Chondrocyte (in vitro differentiated cells): ENCODE measurements at places on chromosomes 5 and 9.

DNA sequence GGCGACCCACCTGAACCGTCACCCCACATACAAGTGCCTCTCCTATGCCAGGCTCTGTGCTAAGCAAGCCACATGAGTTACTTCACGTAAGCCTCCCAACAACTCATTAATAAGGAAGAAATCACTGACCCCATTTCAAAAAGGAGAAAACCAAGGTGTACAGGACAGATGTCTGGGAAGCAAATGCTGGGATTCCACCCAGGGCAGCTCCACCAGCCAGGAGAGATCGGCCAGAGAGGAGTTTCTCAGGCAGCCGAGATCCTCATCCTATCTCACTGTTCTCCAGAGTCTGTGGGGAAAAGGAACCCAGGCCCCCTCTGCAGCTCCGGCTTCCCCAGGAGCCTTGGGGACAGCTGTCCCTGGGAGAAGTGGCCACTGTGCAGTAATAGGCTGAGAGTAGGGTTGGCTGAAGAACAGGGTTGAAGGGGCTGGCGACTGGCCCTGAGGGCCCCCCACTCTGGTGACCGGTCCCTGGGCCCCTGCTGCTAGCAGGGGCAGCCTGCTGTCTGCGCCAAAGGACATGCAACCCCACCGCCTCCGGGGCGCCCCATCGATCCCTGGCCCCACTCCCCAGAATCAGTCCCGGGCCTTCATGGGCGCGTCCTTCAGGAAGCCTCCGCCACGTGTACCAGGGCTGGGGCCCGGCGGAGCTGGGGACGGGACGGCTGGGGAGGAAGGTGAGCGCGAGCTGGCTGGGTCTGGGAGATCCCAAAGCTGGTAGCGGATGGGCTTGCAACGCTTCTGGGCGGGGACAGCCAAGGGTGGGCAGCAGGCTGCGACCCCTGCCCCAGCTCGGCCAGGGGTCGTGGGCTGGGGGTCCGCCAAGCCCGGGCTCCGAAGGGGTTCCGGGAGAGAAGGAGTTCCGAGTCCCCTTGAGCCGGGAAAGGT is 44.1 kb upstream of the STXBP1 start:
- no peak for DNase-seq

DNA sequence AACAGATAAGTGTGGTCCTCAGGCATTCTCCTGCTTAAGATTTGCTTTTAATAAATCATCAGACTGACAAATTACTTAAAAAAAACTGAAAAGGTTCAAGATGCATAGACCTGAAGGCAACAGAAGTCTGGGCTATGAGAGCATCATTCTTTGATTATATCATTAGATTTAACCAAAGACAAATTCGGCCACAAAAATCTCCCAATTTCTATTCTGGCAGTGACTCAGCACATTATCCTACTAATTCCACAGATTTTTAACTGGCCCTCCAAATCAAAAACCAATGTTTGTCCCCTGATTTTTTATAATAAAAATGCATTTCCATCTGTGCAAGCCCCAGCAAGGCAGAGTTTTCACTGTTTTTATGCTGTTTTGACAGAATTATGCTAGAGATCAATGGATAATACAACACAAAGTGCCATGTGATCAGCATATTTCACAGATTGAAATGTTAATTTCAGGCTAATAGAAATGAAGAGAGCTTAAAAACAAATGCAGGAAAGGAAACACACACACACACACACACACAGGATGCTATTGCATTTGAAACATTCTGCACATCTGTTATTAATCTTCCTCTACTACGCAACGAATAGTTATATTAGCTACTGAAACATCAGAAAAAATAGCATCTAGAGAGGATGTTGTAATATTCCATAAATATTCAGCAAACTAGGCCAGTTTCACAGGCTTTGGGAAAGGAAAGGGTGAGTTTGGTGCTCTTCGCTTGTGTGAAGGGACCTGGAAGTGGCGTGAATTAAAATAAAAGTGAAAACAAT is 177.6 kb upstream of the ST8SIA4 start:
- DNase-seq, result no peak

DNA sequence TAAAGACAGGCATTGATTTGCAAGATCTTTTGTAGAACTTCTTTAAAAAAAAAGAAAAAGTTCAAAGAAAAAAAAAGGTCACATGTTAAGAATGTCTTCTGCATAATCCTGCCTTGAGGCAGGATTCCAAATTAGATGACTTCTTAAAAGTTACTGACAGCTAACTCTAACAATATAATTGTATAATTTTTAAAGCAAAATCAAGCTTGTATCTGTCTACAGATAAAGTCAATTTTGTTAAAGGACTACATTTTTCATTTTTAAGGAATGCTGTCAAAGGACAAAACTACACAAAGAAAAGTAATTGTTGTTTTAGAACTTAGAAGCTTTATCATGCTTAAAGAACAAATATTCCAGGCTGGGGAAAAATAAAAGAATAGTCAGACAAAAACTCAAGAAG is 57.8 kb downstream of the MPDZ start:
- no peak for DNase-seq

DNA sequence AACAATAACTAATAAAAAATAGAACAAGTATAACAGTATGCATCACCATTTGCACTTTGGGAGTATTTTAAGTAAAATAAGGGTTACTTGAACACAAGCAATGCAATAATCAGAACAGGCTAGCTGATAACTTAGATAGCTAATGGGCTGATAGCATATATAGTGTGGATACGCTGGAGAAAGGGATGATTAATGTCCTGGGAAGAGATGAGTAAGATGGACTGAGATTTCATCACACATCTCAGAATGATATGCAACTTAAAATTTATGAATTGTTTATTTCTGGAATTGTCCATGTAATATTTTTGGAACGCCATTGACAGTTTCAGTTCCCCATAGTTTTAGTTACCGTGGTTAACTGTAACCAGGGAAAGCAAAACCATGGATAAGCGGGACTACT is 173.6 kb downstream of the ISL1 start:
- DNase-seq, result no peak

- no peak for DNase-seq
These were observed 238.0 kb upstream of the PTGER4 start for GRCh38 chr5:40441733-40442132.

DNA sequence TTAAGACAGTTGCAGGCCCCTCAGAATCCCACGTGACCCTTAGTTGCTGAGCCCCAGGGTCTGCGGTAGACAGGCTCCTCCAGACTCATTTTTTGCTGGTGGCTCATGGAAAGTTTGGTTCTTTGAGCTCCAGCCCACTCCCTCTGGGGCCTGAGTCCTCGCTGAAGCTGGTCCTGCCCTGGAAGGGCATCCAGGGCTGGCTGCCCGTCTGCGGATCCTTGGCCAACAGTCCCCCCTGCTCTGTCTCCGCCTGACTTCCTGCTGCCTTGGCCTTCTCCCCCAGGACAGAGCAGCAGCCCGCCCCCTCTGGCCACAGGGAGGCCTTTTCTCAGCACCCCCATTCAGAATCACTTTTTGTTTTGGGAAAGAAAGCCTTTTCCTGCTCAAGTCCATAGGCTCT is 24.4 kb downstream of the SLC6A7 start:
- DNase-seq, result no peak

DNA sequence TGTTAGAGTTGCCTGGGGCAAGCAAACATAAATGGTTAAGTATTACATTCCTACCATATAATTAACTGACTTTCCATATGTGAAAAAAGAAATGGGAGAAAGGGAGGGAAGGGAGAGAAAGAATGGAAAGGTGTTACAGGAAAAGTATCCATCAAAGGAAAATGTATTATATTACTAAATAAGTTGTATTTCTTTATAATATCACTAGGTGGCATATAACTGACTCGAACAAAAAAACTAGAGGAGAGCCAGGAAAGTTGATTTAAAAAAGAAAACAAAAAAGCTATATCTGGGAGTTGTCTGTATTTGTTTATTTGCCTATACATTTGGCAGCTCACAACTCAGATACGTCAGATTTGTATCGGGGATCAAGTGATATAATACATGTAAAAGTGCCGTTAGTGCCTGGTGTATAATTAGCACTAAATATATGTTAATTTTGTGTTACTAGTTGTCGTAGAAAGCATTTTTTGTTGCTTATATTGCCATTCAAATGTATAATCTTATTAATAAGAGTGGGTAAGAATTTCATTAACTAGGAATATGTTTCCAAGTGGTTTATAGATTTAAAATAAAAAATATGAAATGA is 59.6 kb upstream of the ADAMTS19 start:
- no peak for DNase-seq

- no peak for DNase-seq
These were observed 29.8 kb downstream of the ANKS6 start for GRCh38 chr9:98766586-98766985.

DNA sequence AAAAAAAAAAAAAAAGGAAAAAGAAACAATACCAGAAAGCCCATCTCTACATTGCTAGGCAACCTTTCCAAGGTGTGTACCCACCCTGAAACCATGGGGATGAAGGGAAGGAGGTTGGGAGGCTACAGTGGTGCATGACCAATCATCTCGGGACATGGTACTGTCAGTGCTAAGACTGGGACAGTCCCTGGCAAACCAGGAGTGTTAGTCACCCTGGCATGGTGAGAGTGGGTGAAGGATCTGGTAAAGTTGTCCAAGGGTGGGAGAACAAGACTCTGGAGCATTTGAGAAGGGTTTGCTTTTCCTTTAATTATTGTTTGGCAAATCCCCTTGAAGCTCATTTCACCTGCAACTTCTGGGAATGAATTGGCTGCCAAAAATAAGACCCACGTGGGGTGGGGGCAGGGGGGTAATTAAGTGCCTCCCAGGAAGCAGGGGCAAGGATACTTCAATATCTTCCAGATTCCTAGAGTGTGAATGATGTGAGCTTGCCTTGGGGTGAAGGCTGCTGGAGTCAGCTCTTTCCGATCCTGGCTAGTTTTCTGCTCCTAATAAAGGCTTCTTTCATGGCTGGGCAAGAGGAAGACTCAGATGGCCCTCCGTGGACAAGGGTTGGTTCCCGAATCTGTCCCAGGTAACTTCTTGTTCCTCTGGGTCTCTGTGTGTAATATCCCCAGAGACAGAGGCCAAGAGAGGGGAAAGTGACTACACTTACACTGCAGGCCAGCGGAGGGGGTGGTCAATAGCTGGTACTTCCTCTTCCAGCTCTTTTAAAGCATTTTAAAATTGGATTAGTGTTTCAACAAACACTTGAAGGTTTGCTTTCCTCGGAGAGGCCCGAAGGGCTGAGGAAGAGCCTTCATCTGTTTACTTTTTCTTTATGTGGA is 61.6 kb upstream of the SPRY4 start:
- DNase-seq, result no peak

DNA sequence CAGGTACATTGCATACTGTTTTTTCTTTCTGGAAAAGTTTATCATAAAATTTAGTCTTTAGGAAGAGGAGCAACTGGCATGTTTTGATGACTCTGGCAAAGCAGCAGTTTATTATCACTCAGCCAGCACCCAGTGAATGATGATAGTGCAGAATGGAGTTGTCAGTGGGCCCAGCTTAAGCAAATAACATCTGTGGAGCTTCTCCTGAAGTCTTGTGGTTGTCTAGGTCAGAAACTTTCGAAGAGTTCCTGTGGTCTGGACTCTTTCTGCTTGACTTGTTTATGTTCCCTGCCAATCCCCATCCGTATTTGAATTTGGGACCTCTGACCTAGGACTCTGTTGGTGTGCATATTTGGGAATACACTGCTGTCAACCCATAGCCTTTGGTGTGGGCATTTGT is 38.1 kb upstream of the C5orf47 start:
- no peak for DNase-seq

- DNase-seq, result no peak
These were observed 37.1 kb downstream of the MAP3K1 start for GRCh38 chr5:56852228-56853000.
